ENCODE measurements at places on chromosomes 7 and 10. TPM values are rescaled to one million over a fixed set of nuclear protein-coding genes. Genes with fewer than 3 reads are reported as not detected.

Gene IQCE
- 19.2 TPM for polyA plus RNA-seq

DNA sequence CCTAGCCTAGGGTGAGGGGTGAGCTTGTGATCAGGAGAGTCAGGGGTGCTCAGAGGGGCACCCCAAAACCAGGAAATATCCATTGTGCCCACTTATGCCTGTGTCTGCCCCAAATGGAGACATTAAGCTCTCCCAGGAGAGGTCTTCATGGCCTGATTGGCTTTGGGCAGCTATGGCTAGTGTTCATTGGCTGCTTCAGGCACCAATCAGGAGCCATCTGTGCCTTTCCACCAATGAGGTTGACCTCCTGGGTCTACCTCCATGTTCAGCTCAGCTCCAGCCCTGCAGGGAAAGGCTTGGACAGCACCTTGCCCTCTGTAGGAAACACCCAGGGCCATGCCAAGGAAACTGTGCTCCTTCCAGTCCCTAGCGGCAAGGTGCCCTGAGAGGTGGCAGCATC, 23.9 kb upstream of the HSPB1 start:
- DNase-seq: no peak

GRCh38 chr10:32600317-32600716, 154.4 kb downstream of the CCDC7 start:
- DNase-seq: no peak

- DNase-seq: no peak
These were observed 74.7 kb downstream of the FRMPD2 start for GRCh38 chr10:48199580-48200377.

Measured in right renal cortex interstitium (tissue), 3 donors.